ENCODE measurements at places on chromosomes 16 and 17.

DNA sequence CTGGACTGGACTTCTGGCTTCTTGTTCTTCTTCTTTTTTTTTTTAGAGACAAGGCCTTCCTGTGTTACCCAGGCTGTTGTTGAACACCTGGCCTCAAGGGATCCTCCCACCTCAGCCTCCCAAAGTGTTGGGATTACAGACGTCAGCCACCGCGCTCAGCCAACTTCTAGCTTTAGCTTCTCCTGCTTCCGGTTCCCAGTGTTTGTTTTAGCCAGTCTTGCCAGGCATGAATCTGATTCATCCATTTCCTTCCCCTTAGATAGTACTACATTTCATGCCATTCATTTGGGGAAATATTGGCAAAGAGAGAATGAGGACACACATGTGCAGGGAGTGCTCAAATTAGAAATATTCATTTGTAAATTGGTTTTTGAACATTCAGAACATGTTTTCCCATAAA, 12.1 kb upstream of the NDUFAB1 start:
- no peak for DNase-seq

DNA sequence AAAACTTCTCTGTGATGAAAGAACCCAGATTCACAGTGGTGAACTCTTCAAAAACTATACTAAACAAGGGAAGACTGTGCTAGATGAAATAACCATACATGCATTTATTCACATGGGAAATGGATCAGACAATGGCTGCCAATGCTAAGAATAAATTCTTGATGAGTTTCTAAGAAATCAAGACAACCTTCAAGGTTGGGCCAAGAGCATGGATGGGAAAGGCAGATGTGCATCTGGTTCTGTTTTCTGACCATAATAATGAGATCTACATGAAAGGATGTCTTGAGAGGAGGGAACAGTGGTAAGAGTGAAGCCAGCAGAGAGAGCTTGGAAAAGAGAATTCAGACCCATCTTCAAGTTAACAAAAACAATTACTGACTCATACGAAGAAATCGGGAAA, 31.4 kb downstream of the ANKRD11 start:
- no peak for DNase-seq

DNA sequence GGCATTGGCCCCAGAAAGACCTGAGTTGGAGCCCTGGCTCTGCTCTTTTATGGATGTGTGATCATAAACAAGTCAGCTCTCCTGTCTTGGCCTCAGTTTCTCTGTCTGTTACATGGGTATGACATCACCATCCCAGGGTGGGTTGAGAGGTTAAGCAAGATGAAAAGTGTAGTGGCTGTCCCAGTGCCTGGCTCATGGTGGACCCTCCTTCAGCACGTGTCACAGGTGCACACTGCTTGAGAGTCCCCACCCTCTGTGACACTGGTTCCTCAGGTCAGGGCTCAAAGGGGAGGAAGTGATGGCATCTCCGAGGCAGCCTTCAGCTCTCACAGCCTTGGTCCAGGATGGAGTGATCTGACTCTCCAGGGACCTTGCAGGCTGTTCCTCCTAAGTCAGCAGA, 218.4 kb downstream of the HAPSTR1 start:
- no peak for DNase-seq

DNA sequence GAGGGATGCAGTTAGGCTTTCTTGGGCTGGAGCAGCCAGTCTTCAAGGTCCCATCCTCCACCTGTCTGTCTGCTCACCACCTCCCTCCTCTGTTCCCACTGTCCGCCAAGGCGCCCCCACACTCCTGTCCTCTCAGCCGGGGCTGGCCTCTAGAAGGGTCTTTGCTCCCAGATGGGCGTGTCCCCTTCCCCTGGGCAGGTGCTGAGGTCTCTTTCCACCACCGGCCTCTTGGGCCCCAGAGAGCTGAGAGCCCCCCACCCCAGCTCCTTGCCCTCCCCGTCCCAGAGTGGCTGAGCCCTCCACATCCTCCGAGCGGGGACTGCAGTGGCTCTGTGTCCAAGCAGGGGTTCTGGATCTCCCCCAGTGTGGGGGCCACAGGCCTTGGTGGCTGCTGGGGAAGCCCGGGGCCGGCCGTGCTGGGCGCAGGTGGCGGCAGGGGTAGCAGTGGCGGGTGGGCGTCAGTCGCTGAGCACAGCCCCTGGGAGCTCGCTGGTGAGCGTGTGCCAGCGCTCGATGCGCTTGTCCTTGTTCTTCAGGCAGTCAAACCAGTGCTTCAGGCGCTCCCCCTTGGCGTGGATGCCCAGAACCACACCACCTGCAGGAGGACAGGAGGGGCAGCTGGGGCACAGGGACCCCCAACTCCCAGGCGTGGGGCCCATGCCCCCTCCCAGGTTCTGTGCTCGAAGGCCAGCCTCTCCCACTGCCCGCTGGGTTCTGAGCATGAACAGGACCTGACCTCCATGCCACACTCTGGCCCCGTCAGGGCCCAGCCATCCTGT, 9.8 kb downstream of the SCGB1C2 start:
- DNase-seq = no peak

GRCh38 chr16:30416047-30416603, 8.7 kb downstream of the ZNF771 start:
- DNase-seq = no peak

- DNase-seq = no peak
These were observed 3.3 kb downstream of the GOT2 start for GRCh38 chr16:58730724-58731370.

DNA sequence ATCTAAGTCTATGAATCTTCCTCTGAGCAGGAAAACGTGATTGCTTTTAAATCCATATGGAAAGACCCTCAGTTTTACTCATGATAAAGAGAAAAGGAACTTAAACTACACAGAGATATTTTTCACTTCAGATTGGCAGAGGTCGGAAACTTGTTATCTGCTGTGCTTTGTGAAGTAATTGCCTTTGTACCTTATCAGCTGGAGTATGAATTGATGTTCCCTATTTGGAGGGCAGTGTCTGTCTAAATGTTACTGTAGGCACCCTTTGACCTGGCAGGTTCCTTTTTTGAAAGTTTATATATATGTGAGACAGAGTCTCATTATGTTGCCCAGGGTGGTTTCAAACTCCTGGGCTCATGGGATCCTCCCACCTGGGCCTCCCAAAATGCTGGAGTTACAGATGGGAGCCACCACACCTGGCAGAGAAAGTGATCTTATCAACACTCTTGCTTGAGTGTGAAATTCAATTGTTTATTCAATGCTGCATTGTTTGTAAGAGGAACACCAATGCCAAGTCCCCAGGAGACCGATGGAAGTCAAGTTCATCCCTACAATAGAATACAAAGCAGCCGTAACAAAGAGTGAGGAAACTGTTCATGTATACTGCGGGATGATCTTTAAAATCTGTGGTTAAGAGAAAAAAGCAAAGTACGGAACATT, 52.3 kb downstream of the ABCC1 start:
- DNase-seq = no peak

DNA sequence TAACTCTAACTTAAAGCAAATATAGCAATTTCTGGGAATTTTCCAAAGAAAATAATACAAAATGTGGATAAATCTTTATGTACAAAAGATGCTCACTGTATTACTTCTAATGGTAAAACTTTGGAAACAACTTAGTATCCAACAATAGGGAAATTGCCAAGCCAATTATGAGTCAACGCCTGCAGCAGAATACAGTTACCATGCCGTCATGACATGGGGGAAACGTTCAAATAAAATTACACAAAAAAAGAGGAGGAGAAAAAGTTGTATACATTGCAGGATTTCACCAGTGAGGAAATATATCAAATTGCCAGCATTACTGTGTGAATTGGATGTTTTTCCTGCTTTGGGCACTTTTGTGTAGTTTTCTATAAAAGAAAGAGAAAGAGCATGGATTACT, 469.6 kb downstream of the SOX9 start:
- no peak for DNase-seq

GRCh38 chr17:57553991-57554825, 190.9 kb downstream of the CCDC182 start:
- no peak for DNase-seq

DNA sequence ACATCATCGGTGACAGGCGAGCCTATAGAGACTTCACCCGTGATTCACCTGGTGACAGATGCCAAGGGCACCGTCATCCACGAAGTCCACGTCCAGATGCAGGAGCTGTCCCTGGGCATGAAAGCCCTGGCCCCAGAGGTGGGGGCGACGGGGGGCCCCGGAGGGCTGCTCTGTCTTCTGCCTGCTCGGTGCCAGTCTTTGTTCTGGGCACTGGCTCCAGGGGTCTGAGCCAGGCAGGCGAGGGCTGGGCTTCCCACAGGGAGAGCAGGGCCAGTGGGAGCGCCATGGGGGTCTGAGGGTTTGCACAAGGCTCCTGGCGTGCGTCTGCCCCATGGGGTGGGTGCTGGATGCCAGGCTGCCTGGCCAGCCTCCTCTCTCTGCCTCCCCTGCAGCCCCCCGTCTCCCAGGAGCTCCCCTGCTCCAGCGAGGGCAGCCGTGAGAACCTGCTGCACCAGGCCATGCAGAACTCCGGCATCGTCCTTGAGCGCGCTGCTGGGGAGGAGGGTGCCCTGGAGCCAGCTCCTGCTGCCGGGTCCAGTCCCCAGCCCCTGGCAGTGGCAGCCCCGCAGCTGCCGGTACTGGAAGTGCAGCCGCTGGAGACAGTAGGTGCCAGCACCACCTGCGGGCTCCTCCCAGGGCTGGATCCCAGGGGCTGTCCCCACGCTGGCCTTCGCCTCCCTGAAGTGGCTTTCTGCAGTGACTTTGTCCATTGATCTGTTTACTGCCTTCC, 3.0 kb upstream of the DNASE1L2 start:
- no peak for DNase-seq

DNA sequence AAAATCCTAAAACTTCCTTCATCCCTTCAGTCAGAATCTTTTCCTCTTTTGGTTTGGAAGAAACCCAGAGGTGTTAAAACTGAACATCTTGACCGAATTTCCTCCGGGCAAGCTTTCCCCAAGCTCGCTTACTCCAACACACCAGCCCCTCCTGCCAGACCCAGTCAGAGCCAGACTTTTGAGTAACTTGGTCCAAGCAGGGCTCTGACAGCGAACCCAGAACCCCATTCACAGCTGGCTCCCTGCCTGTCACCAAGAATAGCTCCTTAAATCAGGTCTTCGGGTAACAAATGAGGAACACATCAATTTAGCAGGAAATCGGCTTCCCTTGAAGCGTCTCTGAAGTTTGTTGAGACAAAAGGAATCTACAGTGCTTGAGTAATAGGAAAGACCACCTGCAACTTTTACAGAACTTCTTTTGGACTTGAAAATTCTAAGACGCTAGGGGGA, 27.3 kb downstream of the GAS7 start:
- DNase-seq = no peak

GRCh38 chr17:59349178-59349577, 17.7 kb downstream of the YPEL2 start:
- no peak for DNase-seq

GRCh38 chr17:51144266-51145022, 8.9 kb upstream of the NME1 start:
- no peak for DNase-seq

DNA sequence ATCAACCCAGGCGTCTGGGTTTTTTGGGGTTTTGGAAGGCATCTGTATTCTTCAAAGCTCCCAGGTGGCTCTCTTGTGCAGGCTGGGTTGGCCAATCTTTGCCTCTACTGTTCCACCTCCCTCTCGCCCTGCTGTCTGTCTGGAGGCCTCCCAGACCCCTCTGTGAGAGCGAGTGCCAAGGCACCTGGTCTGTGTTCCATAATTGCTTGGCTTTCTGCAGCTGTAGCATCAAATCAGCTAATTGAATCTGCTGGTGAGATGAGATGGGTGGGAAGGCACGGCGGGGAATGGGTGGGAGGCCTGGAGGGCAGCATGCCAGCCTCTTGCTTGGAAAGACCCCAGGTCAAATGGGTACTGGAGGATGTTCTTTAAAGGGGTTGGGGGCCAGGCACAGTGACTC, 52.5 kb upstream of the CLEC19A start:
- DNase-seq = no peak

- no peak for DNase-seq
These were observed 120.7 kb downstream of the ABCC12 start for GRCh38 chr16:48035142-48035541.

- DNase-seq = no peak
These were observed 18.6 kb upstream of the HAPSTR1 start for GRCh38 chr16:9072806-9073341.

- no peak for DNase-seq
These were observed 2.4 kb upstream of the MRM1 start for GRCh38 chr17:36598951-36599401.

- no peak for DNase-seq
These were observed 62.6 kb upstream of the CACNG5 start for GRCh38 chr17:66772148-66772812.

DNA sequence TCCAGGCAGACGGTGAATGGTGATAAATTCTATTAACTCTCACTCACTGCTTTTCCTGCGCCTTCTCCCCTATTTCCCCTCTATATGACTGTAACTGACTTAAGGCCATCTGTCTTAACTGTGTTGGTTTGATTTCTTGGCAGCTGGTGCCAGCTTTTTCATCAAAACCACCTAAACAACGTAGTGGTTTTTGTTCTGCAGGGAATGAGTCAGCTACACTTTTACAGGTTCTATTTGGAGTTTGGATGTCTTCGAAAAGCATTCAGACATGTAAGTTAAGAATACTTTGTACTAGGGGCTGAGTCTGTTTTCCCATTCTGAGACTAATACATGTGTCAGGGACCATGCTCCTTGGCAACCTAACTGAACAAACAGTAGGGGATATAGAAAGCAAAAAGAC, 8.5 kb downstream of the REXO5 start:
- DNase-seq = no peak

DNA sequence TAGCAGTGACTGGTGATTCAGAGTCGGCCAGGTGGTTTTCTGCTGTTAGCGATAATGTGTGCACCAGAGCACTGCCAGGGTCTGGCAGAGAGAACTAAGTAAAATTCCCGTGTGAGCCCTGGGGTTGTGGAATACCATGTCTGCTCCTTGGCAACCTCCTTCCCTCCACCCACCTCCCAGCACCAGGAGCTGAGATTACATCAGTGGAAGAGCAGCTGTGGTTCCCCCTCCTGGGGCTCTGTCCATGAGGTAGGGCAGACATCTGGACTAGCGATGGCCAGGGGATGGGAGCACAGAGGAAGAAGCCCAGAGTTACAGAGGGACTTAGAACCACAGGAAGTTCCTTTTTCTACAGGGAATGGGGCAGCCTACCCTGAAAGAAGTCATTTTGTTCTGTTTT, 15.8 kb downstream of the CLEC10A start:
- DNase-seq = no peak

Data from NCI-H526 treated with DMSO at 0.1 percent for 48 hours (cell line).